ENCODE measurements at places on chromosomes 3 and 15. TPM values are rescaled to one million over a fixed set of nuclear protein-coding genes. Genes with fewer than 3 reads are reported as not detected.

The IGF1R gene
- total RNA-seq, result 122 TPM

The EAF2 gene
- 7.2 TPM for total RNA-seq

The NANOGP8 gene
- not detected for total RNA-seq

The CFAP20DC gene
- 4.1 TPM for total RNA-seq

The RASL12 gene
- 2.8 TPM for total RNA-seq

The FOXB1 gene
- total RNA-seq, result not detected

The STAG1 gene
- total RNA-seq, result 107 TPM

The METTL6 gene
- total RNA-seq, result 88.6 TPM

The PSTPIP1 gene
- not detected for total RNA-seq

The HYKK gene
- 1.3 TPM for total RNA-seq

The GXYLT2 gene
- 3.4 TPM for total RNA-seq

The SNX22 gene
- 9.7 TPM for total RNA-seq

All from parietal lobe (tissue), 2 donors.